Aorta (tissue), 5 donors: ENCODE measurements at places on chromosomes 4 and X.

- DNase-seq: no peak
These were observed 211.1 kb downstream of the RELL1 start for GRCh38 chr4:37475087-37475486.

- no peak for DNase-seq
These were observed 221.2 kb downstream of the MID1 start for GRCh38 chrX:10399043-10399741.

DNA sequence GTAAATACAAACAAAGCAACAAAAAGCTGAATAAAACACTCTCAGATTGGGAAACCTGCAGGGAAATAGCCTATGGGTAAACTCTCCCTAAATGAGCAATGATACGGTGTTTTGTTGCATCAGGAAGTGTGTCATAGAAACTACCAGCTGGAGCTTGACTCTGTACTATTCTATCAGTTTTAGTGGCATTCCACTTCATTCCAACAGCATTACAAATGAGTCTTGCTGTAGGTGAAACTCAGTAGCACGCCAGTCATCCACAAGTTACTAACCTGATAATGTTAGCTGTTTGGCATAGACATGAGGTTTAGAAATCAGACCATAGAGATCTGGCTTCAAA, 24.9 kb downstream of the FGFBP1 start:
- DNase-seq: no peak

DNA sequence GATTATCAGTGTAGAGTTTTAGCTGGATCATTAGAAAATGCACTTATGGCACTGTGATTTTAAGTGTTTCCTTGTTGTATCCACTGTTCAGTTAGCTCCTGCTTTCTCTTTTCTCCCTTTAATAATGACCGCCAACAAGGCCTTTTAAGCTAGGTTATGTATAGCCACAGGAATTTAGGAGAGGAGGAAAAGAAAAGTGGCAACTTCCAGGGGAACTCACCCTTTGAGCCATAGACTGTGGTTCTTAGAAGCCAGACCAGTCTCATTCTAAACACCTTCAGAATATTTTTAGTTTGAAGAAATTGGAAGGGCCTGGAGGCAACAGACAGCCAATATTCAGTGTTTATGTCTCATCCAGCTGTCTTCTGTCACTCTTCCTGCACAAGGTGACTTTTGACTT, 6.1 kb downstream of the FGF2 start:
- no peak for DNase-seq
